Hematopoietic multipotent progenitor cell treated with erythropoietin and hydrocortisone succinate and interleukin-3 and kit ligand, for 6 days (in vitro differentiated cells): ENCODE measurements at places on chromosomes 5 and 9.
A peak's percentile ranks its signal among the peaks of the same experiment; 100 is the strongest.

- DNase-seq = no peak
Observed at GRCh38 chr5:14859980-14860379, 11.6 kb downstream of the ANKH start.

DNA sequence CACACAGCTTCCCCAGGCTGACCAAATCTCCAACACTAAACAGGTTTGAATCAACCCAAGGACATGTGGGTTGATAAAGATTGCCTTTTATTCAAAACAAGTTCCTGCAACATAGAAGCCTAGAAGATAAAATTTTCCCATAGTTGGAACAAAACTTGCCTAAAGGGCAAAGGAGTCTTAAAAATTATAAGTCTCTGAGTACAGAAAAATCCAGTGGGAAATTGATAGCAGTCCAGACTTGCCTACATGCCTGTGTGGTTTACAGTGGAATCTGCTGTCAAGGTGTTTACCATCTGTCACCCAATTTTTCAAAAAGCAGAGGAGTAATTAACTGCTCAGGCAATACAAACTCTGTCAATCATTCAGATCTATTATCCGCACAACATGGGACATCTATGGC, 168.2 kb downstream of the PPP2R2B start:
- DNase-seq = no peak

DNA sequence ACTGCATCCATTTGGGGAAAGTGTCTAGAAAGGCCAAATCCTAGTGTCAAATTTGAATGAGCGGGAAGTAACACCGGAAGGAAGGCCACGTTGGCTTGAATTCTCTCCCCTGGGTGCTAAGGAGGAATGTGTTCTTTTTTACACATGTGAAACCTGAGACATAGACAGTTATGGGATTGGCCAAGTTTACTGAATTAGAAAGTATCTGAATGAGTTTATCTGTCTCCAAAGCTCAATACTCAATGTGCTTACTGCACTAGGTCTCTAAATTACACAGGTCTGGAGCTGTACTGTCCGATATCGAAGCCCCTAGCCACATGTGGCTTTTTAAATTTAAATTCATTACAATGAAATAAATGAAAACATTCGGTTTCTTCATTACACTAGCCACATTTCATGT, 6.0 kb downstream of the DMRT1 start:
- no peak for DNase-seq

DNA sequence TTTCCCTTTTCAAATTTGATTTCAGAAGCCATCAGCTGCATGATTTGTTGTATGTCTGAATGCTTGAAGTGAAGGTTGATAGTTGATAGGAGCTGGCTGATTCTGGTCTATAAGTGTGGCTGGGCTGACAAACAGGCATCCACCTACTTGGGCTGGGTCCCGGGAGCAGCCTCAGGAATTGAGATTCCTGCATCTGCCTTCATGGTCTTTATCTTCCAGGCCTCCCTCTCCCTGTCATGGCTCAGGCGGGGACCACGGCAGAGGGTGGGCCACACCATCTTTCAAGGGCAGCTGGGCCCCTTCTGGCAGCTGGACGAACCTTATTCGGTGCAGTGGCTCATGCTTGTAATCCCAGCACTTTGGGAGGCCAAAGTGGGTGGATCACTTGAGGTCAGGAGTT, 55.9 kb downstream of the ROPN1L start:
- no peak for DNase-seq

- no peak for DNase-seq
Observed at GRCh38 chr5:167514461-167514860, 777.0 kb upstream of the WWC1 start.

- no peak for DNase-seq
Observed at GRCh38 chr9:93308676-93309075, 124.7 kb downstream of the WNK2 start.

- peak; percentile 17 for DNase-seq
Observed at GRCh38 chr5:83104021-83104420, 26.7 kb downstream of the XRCC4 start.

- DNase-seq = no peak
Observed at GRCh38 chr9:27581826-27582225, 8.5 kb upstream of the C9orf72 start.

DNA sequence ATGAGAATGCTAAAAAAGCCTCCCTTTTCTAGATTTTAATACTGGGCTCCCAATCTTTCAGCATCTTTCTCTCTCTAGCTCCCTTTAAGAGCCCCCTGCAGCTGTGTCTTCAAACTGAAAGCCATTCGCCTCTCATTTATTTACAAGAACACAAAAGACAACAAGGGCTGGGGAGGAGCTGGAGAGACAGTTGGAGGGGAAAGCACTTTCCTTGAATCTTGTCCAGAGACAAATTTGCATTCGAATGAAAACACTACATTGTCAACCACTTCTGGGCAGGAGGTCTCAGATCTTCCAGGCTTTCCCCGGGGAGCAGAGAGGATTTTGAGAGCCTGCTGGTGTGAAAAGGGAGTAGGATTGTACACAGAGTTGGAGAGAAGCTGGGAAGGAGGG, 518.3 kb downstream of the CTNND2 start:
- DNase-seq = no peak

DNA sequence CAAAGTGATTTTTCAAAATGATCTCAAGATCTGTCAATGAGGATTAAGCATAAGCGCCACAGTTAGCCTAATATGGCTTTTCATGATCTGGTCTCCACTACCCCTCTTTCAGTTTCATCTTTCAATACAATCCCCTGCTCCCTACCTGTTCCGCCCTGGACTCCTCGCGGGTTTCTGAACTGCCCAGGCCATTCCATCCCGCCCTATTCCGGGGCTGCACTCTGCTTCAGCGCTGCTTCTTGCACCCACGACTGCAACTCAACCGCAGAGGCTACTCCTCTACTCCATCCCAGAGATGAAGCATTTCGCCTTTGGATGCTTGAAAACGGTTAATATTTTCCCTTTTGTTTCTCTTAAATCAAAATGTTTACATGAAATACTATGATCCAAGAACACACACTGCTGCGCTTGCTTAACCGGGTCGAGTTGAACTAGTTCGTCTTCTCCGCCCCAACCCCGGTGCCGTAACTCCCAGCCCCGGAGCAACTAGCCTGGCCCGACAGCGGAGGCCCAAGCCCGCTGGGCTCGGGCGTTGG, 716 bp upstream of the OTULIN start:
- peak; percentile 53 for DNase-seq

DNA sequence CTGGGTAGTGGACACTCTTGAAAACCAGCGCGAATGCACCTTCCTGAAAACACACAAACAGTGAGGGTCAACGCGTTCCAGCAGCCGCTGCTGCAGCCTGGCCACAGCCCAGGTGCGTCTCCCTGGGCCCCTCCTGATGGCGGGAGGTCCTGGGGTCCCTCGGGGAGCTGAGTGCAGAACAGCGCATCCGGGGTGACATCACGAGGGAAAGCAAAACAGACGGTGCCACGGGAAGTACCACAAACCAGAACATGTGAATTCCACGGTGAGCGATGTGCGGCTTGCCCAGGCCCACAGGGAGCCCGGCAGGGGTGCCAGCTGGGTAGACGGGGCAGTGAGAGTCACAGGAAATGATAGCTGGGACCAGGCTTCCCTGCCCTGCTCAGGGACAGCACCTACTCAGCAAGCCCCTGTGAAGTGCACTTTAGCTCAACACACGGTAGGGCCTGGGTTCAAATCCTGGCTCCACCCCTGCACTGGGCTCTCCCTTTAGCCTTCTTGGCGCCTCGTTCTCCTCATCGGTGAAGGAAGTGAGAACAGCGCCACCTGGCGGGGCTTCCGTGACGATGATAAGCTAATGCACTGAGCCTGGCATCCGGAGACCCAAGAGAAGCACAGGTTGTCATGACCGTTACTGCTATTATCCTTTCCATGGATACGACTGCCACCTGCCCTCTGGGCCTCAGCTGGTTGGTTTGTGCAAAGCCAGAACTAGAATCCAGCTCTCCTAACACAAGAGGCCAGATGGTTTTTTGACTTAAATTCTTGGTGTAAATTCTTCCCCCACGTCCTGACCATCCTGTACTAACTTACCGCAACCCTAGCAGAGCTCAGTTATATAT, 24.6 kb downstream of the GFPT2 start:
- DNase-seq = peak; percentile 94

DNA sequence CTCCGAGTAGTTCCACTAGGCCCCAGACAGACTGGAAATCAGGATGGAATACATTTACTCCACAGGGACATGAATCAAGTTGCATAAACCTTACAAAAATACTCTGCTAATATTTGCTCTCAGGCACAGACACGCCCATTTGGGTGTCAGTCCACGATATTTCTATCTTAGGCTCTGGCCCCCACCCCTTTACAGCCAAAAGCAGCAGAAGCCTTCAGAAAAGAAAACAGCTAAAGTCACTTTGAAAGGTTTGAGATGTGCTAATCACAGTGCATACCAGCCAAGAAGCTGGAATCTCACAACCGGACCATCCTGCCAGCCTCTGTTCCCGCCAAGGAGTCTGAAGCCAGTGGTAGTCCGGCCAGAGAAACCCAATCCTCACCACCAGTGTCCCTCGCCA, 22.6 kb downstream of the PTPN3 start:
- no peak for DNase-seq

GRCh38 chr5:67896311-67896929, 319.1 kb upstream of the PIK3R1 start:
- peak; percentile 27 for DNase-seq

DNA sequence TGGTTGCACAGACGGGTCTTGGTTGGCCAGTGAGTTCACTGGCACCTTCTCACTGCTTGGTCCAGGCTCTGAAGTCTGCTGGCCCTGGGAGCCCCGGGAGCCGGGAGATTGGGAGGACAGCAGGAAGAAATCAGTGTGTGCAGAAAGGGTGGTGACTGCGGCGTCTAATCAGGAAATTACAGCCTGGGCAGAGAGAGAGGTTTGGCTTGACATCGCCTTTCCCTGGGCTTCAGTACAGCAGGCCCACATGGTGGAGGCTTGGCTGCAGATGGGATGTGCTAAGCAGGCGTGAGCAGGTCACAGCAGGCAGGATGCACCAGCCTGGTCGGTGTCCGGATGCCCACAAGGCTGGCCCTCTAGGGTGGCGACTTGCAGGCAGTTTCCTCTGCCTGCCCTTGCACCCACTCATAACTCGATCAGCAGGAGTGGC, 17.2 kb downstream of the PITX1 start:
- DNase-seq = no peak

DNA sequence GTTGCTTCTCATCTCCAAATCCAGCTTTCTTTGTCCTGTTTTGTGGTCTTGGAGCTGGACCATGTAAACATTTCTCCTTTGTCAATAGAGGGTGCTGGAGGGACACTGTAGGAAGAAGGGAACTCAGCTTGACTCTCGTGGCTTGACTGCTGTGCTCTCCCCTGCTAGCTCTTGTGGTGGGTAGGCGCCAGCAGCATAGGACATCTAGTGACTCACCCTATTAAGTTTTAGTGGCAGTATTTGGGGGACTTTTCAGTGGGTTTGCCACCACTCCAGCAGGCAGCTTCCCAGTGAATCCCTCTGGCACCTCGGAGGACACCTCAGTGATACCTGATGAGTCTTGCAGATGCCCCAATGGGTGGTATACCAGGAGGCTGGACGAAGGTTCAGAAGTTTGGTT, 97.8 kb downstream of the TSSK1B start:
- DNase-seq = peak; percentile 58

DNA sequence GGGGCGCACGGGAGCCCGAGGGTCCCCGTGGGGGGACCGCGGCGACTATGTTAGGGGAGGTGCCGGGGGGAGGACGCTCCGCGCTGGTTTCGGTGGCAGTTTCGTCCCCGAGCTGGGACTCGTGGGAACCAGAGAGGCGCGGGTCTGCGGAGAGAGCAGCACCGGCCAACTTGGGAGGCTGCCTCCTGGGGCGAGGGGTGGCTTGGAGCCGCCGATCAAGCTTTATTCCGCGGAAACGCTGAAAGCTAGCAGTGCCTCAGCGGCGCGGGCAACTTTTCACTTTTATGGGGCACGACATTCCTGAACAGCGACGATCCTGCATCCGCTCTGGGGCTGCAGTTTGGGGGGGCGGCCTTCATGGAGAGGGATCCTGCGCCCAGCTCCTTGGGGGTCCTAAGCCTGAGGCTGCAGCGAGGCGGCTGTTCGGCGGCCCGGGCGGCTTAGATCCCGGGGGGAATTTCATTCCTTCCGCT, 369 bp downstream of the OCLN start:
- DNase-seq = peak; percentile 61

DNA sequence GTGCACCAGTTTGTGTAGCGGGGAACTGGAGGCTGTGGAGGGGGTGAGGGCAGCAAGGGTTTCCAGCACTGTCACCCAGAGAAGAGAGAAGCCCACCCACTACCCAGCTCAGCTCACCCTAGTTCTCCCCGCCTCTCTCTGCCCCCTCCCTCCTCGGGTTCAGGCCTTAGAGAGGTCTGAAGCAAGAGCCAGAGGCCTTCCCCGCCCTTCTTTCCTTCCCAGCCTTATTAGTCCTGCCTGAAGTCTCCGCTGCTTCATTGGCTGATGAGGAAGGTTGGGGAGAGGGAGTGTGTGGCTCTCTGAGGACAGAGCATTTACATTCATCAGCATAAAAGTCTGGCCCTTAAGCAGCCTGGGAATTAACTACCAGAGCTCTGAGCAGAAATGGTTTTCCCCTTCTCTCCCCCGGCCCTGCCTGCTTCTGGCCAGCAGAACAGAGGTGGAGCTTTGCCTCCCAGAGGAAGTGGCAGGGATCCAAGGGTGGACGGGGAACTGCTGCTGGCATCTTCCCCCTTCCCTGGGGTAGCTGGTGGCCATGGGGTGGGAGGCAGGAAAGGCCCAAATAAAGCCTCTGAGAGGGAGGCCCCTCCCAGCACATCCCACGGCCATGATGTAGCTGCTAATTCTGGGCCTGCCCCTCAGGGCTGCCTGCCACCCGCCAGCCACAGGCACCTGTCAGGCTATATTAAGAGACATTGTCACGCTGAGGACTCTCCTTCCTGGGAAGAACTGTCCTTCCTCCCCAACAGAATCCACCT, 4.1 kb downstream of the DNAJB5 start:
- no peak for DNase-seq
